ENCODE measurements at places on chromosomes 4 and X.

DNA sequence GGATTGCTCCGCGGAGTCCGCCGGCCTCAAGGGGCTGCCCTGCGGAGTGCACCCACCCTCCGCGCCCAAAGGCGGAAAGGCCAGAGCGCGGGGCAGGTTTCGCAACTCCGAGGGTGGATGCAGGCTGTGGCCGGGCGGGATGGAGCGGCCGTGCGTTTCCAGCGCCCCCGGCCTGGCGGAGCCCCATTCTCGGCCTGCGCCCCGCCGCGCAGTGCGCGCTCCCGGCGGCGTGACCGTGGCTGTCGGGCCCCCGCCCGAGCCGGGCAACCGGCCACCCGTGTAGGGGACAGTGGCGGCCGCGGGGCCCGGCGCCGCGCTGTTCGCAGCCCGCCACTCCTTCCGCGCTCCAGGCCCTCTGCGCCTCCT lies 331 bp downstream of the SETD7 start:
- peak; percentile 24 for DNase-seq

GRCh38 chr4:116866106-116866505 lies 219.3 kb downstream of the TRAM1L1 start:
- DNase-seq = no peak

DNA sequence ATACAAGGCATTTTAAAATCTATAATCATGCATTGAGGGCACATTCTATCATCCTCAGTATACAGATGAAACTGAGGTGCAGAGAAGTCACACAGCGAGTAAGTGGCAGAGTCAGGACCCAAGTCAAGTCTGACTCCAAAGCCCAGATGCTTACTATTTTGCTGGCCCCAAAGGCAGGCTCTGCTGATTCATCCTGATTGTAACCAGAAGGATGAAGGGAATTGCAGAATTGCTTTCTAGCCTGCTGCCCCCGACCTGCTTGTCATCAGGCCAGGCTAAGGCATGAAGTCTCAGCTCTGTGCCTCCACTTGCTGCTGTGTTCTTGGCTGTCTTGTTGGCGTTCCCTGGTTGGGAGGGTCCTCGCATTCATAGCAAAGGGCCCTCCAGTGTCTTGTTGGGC lies 62.7 kb downstream of the SLC9A6 start:
- DNase-seq = no peak

DNA sequence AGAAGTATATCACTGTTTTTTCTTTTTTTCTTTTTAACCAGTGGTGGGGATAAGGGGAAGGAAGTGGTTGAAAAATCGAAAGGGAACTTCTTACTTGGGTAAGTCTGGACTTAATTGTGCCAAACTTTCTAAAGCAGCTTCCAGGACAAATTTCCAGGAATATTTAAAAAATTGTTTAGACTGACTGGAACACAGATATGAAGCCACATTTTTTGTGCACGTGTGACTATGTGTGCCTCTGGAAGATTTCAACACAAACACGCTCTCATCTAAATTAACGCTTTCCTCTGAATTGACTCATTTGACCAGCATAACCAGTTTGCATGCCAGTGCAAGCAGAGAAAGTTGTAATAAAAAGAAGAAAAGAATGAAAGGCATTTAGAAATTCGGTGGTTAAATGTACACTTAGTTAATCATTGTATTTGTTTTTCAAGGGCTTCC lies 18.8 kb upstream of the YTHDC1 start:
- DNase-seq = no peak

GRCh38 chrX:71941776-71942175 lies 31.1 kb downstream of the NHSL2 start:
- no peak for DNase-seq

DNA sequence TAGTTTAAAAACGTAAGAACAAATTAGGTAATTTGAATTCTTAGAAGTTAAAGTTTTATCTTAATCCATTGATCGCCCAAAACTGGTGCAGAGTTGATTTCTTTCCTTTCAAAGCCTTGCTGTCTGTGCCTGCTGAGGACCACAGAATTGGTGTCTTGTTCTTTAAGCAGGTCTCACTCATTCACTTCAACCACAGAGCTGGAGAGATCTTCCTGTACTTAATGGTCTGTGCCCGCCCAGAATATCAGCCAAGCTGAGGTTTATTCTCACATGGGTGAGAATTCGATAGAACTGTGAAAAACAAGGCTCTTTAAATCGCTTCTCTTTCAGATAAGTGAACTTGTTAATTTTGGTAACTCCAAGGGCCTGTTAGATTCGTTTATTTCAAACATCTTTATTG lies 31.6 kb downstream of the DCUN1D4 start:
- DNase-seq = no peak

- peak; percentile 26 for DNase-seq
Observed at GRCh38 chrX:1673337-1673736, 58.5 kb downstream of the ASMT start.

DNA sequence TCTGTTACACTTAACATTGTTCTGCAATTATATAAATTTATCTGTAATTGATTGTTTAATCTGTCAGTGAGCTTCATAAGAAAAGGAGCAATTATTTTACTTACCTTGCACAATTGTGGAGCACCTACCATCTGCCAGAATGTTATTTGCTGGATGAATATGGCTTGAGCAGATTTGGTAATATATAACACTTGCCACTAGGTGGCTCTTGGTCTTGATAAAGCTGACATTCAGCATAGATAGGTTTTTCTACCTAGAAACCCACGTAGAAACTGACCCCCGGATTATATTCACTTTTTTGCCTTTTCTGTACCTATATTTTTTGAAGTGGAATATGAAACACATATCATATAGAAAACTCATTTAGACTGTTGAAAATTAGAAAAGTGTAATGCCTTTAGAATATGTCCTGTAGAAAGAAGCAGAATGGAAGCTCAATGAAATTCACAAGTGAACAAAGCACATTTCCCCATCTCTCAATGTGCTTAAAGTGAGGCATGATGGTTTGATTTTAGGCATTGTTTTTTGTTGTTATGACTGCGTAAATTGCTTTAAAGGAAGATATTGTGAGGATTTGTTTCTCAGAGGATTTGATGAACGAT lies 9.5 kb downstream of the RBPJ start:
- DNase-seq = no peak

DNA sequence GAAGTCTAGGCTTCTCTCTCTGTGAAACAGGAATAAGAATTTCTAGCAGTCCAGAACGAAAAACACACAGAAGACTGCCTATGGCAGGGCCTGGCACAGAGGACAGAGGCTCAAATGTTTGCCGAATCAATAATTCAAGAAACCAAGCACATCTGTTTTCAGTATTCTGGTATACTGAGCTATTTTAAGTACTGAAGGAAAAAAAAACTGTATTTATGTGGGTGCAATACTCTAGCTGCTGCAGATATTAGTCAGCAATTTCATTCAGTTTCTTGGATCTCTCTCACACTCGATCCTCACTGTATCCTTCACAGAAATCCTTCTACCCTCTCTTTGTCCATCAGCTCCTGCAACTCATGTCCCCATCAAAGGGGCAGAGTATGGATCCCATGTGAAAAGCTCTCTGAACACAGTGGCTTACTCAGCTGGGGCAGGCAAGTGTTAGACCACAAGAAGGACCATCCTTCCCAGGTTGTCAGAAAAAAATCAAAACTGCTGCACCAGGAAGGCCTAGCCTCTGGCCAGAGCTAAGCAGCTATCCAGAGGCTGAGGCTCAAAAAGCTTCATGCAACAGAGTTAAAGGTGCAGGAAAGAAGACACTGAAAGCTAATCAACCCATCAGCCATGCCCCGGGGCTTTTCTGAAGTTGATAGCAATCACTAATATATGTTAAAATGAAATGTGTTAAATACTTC lies 9.1 kb upstream of the USO1 start:
- no peak for DNase-seq

DNA sequence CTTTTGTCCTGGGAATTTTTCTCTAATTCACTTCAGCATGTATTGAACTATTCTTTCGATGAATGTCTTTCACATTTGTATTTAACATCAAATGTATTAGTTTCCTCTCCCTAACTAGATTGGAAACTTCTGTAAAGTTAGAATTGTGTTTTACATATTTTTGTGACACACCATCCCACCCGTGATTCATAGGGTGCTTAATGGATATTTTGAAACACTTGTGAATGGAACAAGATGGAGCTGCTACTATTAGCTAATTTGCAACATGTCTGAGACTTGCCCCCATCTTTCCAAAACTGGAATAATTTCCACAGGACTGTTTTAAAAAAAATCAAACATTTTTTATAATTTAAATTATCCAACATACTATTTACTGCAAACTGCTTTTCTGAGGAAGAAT lies 30.2 kb upstream of the GNPDA2 start:
- DNase-seq = no peak

DNA sequence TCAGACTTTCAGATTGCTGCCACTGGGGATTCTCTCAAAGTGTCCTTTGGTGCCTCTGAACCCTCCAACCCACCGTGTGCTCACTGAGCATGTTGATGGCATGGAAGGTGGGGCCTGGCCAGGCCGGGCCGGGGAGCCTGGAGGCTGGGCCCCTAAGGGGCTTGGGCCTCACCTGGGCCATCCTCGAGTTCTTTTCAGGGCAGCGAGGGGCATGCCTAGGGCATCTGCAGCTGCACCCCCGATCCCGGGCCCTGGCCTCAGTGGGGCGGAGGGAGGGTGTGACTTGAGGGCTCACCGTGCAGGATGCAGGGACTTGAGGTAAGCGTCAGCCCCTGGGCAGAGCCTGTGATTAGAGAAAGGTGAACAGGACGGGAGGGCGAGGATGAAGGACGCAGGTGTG lies 1.6 kb upstream of the SH3TC1 start:
- no peak for DNase-seq

DNA sequence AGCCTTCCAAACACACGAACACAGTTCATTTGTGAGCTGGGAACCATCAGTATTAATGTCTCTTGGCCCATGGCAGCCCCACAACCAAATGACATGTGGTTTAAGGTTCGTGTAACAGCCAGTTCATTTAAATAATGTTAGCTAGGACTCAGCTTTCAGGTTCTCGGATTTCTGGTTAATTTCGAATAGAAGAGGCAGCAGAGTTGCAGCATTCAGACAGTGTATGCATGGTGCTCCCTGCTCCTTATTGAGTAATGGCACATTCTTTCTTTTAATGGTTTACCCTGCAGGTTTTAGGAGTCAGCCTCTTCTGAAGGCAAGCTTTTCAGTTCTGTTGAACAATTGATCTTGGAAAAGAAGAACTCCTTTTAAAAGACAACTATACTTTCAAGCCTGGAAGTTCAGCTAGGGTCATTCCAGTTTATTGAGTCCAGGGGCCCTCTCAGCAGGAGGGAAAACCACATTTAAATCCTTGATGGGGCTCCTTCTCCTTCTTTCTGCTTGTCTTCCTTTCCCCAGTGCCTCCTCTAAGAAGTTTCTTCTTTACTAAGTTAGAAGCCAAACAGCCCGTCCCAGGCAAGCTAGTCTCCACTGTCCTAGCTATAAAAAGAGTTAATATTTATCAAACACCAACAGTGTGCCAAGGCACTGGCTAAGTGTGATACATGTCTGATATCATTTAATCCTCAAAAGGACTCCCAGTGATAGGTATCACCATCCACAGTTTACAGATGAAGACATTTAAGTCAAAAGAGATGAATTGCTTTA lies 5.0 kb upstream of the RNF175 start:
- no peak for DNase-seq

DNA sequence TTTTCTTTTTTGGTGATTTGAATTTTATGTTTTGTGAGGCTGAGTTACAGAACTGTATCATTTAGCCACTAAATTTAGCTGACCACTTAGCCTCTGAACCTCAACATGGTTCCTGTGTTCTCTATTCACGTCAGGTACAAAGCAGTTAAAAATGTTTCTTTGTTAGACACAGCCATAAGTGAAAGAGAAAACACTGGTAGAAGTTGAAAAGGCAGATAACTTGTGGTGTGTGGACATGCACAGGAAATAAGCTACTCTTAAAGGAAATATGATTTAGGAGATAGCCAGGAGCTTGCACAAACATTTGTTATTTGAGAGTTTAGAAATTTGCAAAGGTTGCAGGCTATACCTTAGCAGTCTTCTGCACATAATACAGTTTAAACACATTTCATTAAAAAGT lies 171.0 kb upstream of the RPS6KA3 start:
- DNase-seq = no peak

DNA sequence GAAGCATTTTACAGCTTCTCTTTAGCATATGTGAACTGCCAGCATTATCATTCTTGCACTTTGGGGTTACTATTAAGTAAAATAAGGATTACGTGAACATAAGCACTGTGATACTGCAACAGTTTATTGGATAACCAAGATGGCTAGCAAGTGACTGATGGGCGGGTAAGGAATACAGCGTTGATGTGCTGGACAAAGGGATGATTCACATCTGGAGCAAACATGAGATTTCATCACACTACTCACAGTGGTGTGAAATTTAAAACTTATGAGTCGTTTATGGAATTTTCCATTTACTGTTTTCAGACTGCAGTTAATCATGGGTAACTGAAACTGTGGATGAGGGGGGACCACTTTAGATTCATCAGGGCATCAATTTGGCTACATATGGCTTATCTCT lies 16.0 kb downstream of the NBDY start:
- DNase-seq = no peak

DNA sequence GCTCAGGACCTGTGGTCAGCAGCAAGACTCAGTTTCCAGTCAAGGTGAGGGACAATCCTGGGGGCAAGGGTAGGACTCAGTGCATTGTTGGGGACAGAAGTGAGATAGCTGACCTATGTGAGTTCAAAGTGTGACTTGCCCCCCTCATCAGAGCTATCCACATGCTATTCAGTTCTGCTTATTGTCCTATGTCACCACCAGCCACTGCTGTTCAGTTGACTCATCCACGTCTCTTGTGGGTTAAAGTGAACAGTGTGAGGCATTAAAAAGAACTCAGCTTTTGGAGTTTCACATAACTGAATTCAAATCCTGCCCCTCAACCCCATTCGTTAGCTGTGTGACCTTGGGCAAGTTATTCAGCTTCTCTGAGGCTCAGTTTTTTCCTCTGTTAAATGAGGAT lies 4.4 kb upstream of the APLN start:
- DNase-seq = no peak

GRCh38 chr4:75848891-75849290 lies 53.4 kb downstream of the PPEF2 start:
- no peak for DNase-seq

- no peak for DNase-seq
Observed at GRCh38 chr4:83124111-83124780, 9.7 kb upstream of the PLAC8 start.

GRCh38 chrX:87160435-87161010 lies 357.1 kb upstream of the KLHL4 start:
- no peak for DNase-seq

GRCh38 chr4:38177641-38178391 lies 217.6 kb downstream of the PTTG2 start:
- peak; percentile 45 for DNase-seq

DNA sequence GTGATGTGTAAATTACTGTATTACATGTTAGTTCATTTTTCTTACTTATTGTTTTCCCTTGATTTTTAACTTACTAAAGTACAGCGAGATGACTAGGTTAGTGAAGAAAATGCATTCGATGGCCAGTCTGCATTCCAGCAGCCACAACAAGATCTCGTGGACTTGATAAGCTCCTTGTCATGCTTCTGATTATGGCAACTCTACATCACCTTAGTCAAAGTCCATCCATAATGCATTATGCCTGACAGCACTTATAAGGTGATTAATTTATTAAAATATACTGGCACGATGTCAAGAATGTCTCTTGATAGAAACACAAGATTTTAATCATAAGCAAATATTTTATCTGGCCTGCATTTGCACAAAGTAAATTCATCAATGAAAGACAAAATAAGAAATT lies 109.9 kb upstream of the NAP1L5 start:
- no peak for DNase-seq
